ENCODE measurements at places on chromosomes 7 and 10. TPM values are rescaled to one million over a fixed set of nuclear protein-coding genes. Genes with fewer than 3 reads are reported as not detected.

CYP2C8 gene
- total RNA-seq: 1.6 TPM

CHRM2 gene
- total RNA-seq: 0.81 TPM

HYAL4 gene
- total RNA-seq: 0.23 TPM

SPDYE1 gene
- not detected for total RNA-seq

GRID2IP gene
- total RNA-seq: 2.6 TPM

KCNIP2 gene
- 5.7 TPM for total RNA-seq
